Cardiac ventricle fibroblast (primary cell): ENCODE measurements at places on chromosomes 16 and 17. TPM values are rescaled to one million over a fixed set of nuclear protein-coding genes. Genes with fewer than 3 reads are reported as not detected.

Gene TPSB2
- total RNA-seq = not detected in 2 replicates

Gene ANKRD40
- 21.0 and 22.0 TPM in 2 replicates for total RNA-seq

Gene P2RX5
- 0.20 and 1.2 TPM in 2 replicates for total RNA-seq

Gene FNDC8
- total RNA-seq = not detected in 2 replicates

Gene EVPLL
- not detected in 2 replicates for total RNA-seq

Gene KRT31
- total RNA-seq = not detected in 2 replicates

Gene RTN4RL1
- 2.6 and 4.8 TPM in 2 replicates for total RNA-seq

Gene CCL18
- not detected in 2 replicates for total RNA-seq
